Suppressor macrophage (primary cell): ENCODE measurements at places on chromosomes 2 and 18.

DNA sequence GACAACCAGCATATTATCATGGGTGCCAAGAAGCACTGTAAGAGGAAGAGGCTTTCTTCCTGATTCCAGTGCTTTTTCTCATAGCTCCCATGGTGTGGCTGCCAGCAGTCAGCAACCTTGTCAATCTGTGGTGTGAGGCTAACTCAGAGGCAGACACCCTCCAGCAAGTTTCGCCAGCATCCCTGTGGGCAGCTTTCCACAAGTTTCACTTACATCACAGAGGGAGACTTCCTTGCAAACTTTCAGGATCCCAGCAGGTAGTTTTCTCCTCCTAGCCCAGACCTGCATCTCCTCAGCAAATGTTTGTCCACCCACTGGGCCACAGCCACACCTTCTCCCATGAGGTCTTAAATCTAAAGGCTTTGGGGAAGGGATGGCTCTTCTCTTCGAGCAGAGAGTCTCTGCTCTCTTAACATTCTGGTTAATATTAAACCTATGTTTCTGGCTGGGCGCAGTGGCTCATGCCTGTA, 9.1 kb downstream of the DNAH7 start:
- peak; percentile 8 for DNase-seq

- DNase-seq: peak; percentile 71
These were observed 183.4 kb downstream of the MYO3B start for GRCh38 chr2:170361090-170361936.

DNA sequence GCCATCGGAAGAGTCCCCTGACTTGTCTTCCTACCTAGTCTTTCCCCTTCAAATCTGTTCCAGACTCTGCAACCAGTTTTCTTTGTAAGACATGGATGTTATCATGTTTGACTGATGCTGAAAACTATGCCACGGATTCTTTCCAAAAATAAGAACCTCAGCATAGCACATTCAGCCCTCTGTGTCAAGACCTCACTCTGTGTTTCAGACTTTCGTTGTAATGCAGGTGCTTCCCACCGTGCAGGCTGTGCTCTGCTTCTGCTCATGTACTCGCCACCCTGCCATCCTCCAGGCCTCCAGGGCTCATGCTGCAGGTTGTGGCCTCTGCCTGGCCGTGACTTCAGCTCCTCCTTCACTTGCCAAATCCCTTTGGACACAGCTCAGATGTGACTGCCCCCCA, 347.0 kb upstream of the RAB12 start:
- no peak for DNase-seq

DNA sequence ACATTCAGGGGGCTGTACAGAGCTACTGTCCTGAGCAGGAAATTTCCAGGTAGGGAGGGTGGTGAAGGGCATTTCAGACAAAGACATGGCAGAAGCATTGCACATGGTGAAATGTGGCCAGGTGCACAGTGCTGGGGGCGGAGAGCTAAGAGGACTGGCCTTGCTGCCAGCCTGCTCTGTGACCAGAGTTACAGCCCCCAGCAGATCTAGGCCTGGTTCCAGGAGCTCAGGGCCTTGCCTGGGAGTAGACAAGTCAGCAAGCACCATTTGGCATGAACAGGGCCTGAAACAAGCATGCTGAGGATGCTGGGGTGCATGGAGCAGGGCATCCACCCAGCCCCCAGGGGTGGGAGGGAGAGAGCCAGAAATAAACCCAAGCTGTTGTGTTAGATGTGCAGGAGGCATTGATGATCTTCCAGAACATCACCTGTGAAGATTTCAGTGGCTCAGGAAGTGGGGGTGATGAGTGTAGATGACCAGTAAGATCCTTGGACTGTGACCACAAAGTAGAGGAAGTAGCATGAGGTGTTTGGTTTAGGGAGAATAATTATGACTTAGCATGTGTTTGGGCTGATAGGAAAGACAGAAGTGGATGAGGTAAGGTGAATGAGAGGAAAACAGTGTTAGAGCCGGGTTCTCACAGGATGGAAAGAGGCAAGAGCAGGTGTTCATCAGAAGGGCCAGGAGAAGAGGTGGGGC, 61.1 kb downstream of the COA5 start:
- no peak for DNase-seq

DNA sequence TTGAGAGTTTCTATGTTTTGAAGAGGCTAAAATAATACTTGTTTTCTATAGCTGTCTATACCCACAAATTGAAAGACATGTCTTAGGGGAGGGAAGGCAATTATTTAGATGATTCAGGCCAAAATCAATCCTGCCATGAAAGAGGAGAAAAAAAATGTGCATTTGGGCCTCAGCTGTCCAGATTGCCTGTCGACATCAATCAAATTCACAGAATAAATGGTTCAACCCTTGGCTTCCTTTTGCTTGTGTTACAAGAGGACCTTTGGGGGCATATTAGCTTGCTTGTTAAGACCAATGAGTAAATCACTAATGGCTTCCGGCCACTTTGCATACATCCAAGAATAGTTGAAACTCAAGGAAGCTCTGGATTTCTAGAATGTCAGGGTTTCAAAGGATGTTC, 900.8 kb upstream of the CELF4 start:
- no peak for DNase-seq

GRCh38 chr2:137231628-137232027, 466.3 kb downstream of the THSD7B start:
- DNase-seq: no peak

GRCh38 chr18:27793013-27793785, 383.7 kb downstream of the CDH2 start:
- DNase-seq: no peak

- DNase-seq: no peak
These were observed 329.0 kb upstream of the LRATD1 start for GRCh38 chr2:14303366-14304115.

DNA sequence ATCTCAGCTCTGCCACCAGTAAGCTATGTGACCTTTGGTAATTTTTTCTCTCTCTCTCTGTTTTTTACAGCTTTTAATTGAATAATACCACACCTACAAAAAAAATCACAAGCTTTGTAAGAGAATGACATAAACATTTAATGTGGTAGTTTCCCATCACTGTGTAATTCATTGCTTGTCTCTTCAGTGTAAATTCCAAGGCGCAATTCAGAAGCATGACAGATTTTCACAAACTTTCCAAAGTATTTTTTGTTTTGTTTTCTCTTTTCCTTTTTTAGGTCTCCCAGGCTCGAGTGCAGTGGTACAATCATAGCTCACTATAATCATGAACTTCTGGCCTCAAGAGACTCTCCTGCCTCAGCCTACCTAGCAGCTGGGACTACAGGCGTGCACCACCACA, 25.0 kb upstream of the PPM1B start:
- DNase-seq: no peak

- DNase-seq: no peak
These were observed 223.1 kb downstream of the RNF144A start for GRCh38 chr2:7140306-7140705.

DNA sequence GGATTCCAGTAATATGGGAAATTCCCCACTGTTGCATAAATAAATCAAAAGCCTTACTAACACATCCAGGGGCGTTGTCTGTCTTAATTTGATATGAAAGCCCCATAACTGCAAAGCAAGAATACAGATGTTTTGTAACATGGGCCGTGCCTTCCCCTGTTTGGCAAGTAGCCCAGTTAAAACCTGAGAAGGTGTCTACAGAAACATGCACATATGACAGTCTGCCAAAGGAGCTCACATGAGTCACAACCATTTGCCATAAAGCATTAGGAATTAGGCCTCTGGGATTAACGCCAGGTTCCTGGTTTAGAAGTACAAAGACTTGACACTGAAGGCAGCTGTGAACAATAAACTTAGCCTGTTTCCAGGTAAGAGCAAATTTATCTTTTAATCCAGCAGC, 43.1 kb upstream of the LONRF2 start:
- no peak for DNase-seq

DNA sequence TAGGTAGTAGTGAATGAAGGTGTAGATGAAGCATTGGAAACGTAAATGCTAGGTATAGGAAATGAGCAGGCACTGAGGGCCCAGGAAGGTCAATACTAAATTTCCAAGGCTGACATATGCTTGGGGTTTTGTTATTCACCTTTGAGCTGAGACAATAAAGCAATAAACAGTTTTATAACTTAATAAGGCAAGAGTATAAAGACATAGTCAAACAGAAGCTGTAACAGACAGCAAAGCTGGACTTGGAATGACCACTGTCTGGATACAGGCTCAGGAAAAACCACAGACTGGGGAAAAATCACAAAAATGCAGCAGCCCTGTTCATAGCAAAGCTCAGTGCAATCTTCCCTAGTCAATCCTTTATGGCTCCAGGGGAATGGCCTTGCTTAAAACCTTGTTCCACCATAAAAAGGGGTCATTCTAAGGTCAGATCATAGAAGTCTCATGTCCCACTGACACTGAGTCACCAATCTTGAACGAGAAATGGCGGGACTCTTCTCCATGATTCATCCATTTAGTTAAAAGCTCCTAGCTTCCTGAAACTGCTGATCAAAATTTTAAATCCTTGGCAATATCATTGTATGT, 493.3 kb downstream of the CMPK2 start:
- no peak for DNase-seq

GRCh38 chr18:48442761-48443160, 33.6 kb upstream of the ZBTB7C start:
- no peak for DNase-seq

- peak; percentile 69 for DNase-seq
These were observed 16.6 kb upstream of the HK2 start for GRCh38 chr2:74817304-74817675.

DNA sequence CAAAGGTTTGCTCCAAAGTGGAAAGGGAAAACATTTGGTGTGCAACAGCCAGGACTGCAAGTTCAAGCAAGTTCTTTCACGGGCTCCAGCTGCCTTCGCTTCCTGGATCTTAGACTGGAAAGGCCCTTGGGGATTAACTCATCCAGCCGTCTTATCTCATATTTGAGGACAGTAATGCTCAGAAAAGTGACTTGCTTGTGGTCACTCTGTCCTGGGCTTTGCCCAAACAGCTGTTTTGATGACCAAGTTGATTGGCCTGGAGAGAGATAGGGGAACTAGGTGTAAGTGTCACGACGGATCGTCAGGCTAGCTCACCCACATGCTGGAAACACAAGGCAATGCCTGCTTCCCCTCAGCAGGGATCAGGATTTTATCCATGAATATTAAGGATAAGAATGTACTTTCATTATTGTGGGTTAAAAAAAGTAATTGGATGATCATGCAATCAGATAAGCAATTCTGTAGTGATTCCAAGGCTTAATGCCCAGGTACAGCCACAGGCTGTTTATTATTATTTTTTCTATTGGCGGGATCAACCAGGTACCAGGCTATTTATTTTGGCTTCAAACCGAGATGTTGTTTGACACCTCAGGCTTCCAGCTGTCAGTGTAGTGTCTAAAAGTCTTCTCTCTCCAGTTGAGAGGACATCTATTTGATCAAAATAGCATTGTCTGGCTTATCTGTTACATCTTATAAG, 162.5 kb upstream of the EPAS1 start:
- no peak for DNase-seq

GRCh38 chr2:69114534-69114933, 101.6 kb downstream of the ANTXR1 start:
- DNase-seq: no peak

- no peak for DNase-seq
These were observed 33.7 kb upstream of the APCDD1 start for GRCh38 chr18:10420561-10421352.

GRCh38 chr2:112699984-112700667, 20.7 kb upstream of the NT5DC4 start:
- DNase-seq: peak; percentile 93

DNA sequence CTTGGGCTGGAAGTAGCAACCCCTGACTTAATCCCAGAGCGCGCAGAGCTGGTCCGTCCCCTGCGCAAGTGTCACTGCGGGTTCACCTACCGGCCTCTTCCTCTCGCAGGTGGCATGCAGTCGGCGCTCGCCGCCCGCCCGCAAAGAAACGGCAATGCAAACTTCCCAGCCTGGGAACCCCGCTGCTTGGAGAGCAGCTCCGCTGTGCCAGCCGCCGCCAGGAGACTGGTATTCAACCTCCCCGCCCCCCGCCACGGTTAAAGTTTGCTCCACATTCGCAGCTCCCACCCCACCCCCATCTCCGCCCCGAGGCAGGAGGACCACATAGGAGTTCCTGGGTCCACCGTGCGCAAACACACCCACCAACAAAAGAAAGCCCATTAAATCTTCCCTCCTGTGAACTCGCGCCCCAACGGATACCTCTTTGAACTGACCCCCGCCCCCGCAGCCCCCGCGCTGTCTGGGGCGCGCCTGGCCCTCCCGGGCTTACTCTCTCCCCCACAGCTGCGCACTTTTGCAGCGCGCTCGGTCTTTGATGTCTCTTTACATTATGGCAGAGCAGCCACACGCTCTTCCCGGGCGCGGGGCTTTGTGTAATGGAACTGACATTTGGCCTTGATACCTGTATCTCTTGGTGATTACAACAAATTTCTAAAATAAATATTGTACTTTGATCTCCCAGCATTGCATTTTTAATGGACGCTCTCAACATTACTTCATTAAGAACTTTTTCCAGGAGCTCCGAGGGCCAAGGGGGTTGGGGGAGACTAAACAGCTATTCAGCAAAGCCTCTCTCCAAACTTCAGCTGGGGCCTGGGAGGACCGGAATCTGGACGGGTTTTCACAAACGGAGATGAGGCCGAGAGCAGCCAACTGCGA, 3.1 kb upstream of the SP5 start:
- no peak for DNase-seq

DNA sequence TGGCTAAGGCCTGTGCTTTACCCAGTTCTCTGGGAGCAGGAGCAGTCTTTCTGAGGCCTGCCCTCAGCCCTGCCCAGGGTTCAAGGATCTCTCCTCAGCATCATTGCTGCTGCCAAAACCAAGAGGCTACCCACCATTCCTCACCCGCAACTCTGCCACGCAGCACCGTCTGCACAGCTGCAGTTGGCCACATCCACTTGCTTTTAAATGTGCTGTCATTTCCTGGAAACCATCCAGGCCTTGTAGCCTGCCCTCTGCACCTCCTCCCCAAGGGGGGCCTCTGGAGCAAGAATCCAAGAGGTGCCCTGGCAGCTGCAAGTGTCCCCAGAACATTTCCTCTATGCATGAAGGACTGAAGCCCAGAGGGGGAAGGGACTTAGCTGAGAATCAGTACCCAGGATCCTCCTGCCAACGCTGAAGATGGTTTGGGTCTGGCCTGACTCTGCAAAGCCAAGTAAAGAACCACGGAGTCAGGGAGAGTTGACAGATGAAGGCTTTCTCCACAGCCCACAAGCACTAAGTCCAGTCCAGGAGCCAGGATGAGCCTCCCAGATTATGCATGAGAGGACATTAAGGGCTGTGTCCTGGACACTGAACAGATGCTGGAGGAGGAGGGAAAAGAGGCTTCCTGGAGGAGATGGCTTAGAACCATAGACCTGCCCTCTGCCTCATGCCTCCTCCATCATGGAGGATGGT, 14.9 kb downstream of the EMX1 start:
- no peak for DNase-seq

DNA sequence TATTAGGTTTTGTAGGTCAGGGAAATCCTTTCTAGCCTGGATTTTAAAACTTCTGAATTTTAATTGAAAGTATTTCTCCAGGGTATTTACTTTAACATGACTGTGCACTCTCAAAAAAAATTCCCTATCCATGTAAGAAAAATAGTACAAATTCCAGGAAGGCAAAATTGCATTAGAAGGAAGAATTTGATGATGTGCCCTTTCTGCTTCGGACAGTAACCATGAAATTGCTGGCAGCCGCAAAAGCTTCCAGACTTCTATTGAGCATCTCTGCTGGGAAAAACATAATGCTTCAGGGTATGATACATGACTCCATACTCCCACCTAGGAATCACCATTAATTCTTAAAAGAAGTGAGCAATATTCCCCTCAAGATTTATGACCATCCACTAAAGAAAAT, 17.2 kb upstream of the KLF7 start:
- no peak for DNase-seq
